Large intestine (tissue), 12 donors: ENCODE measurements at places on chromosomes 13 and 19. TPM values are rescaled to one million over a fixed set of nuclear protein-coding genes. Genes with fewer than 3 reads are reported as not detected.

ZC3H4 gene
- polyA plus RNA-seq = 27.4 TPM

CD79A gene
- 0.75 TPM for polyA plus RNA-seq

IL17D gene
- 34.0 TPM for polyA plus RNA-seq

NKPD1 gene
- polyA plus RNA-seq = 0.15 TPM

PHF11 gene
- 47.3 TPM for polyA plus RNA-seq

ETV2 gene
- polyA plus RNA-seq = 1.5 TPM

CYP4F8 gene
- polyA plus RNA-seq = not detected

SLC46A3 gene
- polyA plus RNA-seq = 143 TPM

ELSPBP1 gene
- 0.07 TPM for polyA plus RNA-seq

RDH8 gene
- not detected for polyA plus RNA-seq

BRSK1 gene
- 9.7 TPM for polyA plus RNA-seq

CLEC11A gene
- polyA plus RNA-seq = 14.6 TPM

TPRX1 gene
- not detected for polyA plus RNA-seq

CGB2 gene
- polyA plus RNA-seq = not detected

ATP4A gene
- polyA plus RNA-seq = not detected

CFD gene
- polyA plus RNA-seq = 6.1 TPM

DIS3 gene
- 22.8 TPM for polyA plus RNA-seq

PABPC3 gene
- 0.51 TPM for polyA plus RNA-seq

OVOL3 gene
- 0.09 TPM for polyA plus RNA-seq

C19orf67 gene
- 0.10 TPM for polyA plus RNA-seq

CEACAM8 gene
- polyA plus RNA-seq = 0.03 TPM

TEX29 gene
- 0.22 TPM for polyA plus RNA-seq

PEG3 gene
- polyA plus RNA-seq = 24.4 TPM

COL5A3 gene
- polyA plus RNA-seq = 5.6 TPM

SNRPD2 gene
- 249 TPM for polyA plus RNA-seq

DNAAF3 gene
- polyA plus RNA-seq = 0.99 TPM

ANGPTL8 gene
- 0.55 TPM for polyA plus RNA-seq

KLK5 gene
- 1.6 TPM for polyA plus RNA-seq

MBD3L2 gene
- polyA plus RNA-seq = 0.33 TPM

APC2 gene
- 5.6 TPM for polyA plus RNA-seq

FDX2 gene
- 17.9 TPM for polyA plus RNA-seq

IGFL3 gene
- not detected for polyA plus RNA-seq

LILRA6 gene
- 0.73 TPM for polyA plus RNA-seq

APOC4 gene
- polyA plus RNA-seq = not detected

C19orf85 gene
- not detected for polyA plus RNA-seq

VSTM1 gene
- polyA plus RNA-seq = not detected

LHB gene
- not detected for polyA plus RNA-seq

POU2F2 gene
- 2.7 TPM for polyA plus RNA-seq

ZNF99 gene
- polyA plus RNA-seq = 0.12 TPM

UHRF1 gene
- 17.7 TPM for polyA plus RNA-seq

GJB2 gene
- polyA plus RNA-seq = 4.1 TPM

HSH2D gene
- polyA plus RNA-seq = 15.4 TPM

CEACAM1 gene
- polyA plus RNA-seq = 82.0 TPM

ADAMTSL5 gene
- 24.9 TPM for polyA plus RNA-seq

ZNF497 gene
- polyA plus RNA-seq = 2.1 TPM

ZNF529 gene
- 19.0 TPM for polyA plus RNA-seq

NLRP12 gene
- polyA plus RNA-seq = 0.03 TPM

F2RL3 gene
- polyA plus RNA-seq = 0.99 TPM

APLP1 gene
- polyA plus RNA-seq = 32.7 TPM

OXGR1 gene
- polyA plus RNA-seq = 0.88 TPM

DCUN1D2 gene
- 17.8 TPM for polyA plus RNA-seq
